ENCODE measurements at places on chromosomes 1 and 21. TPM values are rescaled to one million over a fixed set of nuclear protein-coding genes. Genes with fewer than 3 reads are reported as not detected.

Gene LEFTY1
- 2.3 TPM for total RNA-seq

Gene OR2L2
- total RNA-seq: 0.25 TPM

Gene CA6
- total RNA-seq: not detected

Gene TRIM67
- 3.9 TPM for total RNA-seq

Gene CAPN9
- not detected for total RNA-seq

Gene CELA3B
- not detected for total RNA-seq

Gene F5
- not detected for total RNA-seq

Gene PTGFR
- total RNA-seq: not detected

Gene LMX1A
- total RNA-seq: not detected

Gene SDF4
- 89.2 TPM for total RNA-seq
